Hypothalamus (tissue), 51 donors: ENCODE measurements at places on chromosomes 3 and 15.
A peak's percentile ranks its signal among the peaks of the same experiment; 100 is the strongest.

DNA sequence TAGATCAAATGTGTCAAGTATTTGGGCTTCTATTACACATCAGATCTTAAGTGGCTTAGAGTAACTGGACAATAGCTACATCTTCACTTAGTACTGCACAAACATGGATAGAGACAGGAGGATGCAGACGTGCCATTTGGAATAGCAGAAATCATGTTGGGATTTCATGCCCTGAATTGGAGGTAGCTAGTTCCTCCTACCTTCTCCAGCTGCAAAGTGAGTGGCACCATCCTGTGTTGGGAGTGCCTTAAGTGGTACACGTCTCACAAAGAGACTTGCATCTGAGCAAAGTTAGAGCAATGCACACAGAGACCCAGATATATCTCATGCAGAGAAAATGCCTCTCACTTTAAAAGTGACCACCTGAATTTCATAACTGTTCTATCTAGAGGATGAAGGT, 136.5 kb downstream of the SSR3 start:
- no peak for DNase-seq

DNA sequence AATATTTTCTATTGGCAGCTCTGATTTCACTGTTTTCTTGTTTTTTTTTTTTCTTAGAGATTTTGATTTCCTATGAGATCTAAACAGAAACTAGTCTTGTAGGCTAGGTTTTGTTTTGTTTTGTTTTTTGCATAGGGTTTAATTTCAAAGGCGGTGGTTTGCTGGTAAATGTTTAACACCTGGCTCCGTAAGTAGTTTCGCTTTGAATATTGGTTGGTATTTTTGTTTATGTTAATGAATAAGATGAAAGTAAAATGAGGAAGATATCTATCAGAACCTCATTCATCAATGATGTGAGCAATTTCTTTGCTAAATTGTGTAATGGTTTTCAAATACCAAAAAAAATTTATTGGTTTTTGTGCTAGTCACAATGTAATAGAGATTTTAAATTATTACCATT, 39.7 kb upstream of the TM4SF1 start:
- DNase-seq, result no peak

DNA sequence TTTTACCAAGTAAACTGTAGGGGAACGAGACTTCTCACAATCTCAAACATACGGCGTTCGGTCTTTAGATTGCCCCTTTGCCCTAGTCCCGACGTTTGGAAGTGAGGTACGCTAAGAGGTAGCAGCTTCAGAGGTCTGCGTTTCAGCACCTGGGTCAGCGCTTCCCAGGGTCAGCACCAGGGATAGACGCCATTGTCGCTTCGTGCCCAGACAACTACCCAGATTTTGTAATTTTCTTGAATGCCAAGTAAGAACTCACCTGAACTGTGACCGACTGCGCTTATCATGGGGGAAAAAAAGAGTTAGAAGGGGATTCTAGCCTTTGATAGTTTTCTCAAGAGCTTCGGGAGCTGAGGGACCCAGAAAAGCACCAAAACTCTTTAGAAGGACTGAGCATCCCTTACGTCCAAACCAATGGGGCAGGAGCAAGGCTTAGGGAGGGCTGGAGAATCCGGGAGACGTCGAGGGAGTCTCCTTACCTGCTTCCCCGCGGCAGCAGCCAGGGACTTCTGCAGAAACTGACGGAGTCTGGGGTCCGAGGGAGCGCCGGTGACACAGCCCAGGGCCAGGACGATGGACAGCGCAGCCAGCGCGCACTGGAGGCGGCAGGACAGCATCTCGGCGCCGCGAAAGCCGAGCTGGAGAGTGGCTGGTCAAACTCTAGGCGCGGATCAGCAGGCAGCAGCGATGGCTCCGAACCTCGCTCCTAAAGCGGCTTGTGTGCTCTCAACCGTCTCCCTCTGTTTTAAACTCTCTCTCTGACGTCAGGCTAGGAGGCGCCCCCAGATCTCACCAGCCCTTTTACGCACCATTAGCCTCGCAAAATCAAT, at the start of gene SST:
Gene SST (minus strand): TSS at position 720 of the 830 bp plus-strand sequence. CDS start 103 bp downstream, at position 617.
- DNase-seq, result peak; percentile 0

DNA sequence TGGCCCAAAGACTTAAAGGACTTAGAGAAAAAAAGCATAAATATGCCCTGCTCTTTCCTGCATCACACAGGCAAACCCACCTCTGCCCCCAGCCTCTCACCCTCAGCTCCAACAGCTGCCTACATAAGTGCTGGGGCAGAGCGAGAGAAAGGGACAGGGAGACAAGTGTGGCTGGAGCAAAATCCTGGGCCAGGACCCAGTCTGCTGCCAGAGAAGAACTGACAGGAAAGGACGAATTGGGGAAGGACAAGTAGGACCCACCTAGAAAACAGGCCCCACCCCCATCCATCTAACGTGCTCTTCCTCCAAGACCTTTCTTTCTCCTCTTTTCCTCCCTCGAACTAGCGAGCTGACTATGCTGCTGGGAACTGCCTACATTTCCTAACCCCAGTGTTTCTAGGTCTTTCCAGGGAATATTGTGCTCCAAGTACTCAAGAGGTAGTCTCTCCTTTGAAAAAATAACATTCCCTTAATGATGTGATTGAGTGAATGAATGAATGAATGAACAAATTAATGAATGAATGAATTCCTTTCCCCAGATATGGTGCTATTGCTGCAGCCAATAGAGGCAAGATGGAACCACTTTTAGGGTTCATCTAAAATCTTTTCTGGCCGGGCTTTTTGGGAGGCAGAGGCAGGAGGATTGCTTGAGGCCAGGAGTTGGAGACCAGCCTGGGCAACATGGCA, 18.4 kb downstream of the IGDCC4 start:
- DNase-seq, result no peak

DNA sequence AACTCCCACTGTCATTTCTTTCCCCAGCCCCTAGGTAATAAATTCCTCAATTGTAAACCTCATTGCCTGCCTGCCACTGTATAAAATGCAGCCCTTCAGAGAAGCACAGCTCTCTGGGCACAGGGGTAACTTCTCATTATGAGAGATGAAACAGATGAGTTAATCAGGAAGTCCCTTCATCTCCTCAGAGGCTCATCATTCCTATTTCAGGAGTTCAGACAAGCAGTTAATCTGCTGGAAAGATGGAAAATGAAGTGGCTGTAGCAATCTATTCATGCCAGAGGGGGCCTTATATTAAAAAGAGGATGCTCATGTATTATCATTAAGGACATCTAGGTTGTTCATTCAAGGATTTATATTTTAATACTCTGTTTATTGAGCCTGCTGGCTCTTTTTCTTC, 519.5 kb upstream of the LMCD1 start:
- DNase-seq, result no peak

DNA sequence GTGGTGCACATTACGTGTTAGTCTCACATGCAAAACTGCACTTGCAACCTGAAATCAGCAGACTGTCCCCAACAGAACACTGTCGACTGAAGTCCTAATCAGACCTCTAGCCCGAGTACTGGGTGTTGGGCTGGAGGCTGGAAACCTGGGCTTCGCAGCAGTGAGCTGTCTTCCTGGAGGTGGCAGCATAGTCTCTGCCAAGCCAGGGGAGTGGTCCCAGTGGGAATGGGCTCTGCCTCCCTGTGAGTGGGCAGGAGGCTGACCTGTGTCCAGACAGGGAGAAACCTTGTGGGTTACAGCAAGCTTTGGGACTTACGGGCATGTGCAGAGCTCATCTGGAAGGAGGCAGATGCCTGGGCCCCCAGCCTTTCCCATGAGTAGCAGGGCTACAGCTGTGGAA, 38.2 kb upstream of the MYZAP start:
- DNase-seq, result no peak

DNA sequence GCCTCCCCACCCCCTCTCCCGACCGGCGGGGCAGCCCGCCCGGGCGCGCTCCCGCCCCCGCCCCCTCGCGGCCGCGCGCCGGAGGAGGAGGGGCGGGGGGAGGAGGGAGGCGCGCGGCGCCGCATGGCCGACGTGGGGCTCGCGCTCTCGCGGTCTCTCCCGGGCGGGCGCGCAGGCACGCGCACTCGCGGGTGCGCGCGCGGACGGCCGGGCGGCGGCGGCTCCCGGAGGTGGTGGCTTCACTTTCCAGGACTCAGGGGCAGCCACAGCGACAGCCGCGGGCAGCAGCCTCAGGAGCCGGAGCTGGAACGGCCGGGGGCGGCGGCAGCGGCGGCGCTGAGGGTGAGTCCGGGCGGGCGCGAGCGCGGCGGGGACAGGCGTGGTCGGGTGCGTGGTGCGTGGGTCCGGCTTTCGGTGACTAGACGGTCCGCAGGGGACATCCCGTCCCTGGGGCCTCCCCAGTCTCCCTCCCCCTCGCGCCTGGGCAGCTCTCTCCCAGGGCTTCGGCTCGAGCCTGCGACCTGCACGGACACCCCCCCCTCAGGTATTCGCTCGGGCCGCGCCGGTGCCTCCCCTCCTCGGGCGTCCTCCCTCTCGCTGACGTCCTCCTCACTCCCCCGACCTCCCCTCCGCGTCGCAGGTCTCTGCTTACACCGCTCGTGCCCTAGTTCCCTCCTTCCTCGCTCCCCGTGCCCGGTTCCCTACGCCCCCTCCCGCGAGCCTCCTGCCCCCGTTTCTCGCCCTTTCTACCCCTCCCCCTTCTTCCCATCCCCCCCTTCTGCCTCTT, at the start of gene UBE2E2:
Gene UBE2E2 (plus strand): TSS at position 407 of the 787 bp plus-strand sequence.
- peak; percentile 59 for DNase-seq

DNA sequence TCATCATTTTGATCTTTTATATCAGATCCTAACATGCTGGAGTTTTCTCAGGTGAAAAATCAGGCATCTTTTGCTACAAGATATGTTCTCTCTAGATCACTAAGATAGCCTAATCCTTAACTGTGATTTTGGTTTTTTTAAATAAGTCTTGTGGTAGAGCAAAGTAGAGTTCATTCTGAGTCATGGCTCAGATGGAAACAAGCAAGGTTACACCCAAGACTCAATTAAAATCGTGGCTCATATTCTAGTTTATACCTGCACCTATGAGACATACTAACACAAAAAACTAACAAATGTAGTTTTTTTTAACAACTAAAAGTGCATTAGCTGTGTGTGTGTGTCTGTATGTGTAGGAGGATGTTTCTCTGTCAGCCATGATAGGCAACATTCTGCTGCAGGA, 428.2 kb downstream of the NLGN1 start:
- DNase-seq, result no peak

DNA sequence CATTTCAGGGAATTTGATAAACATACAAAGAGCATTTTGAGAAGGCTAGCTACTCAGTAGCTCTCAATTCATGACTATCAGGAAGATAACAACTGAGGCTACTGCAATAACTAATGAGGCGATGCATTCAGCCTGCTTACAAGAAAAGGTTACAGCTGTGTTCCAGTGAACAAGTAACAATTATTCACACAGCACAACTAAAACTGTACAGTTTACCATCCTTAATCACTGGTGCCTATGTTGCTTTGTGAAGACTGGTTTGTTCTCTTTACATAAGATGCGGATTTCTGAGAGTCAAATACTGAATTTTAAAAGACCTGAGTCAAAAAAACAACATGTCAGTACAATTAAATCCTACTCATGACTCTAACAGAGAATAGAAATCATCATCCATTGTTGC, 526.3 kb downstream of the OTOL1 start:
- DNase-seq, result no peak
